Fibroblast of the aortic adventitia (primary cell): ENCODE measurements at places on chromosomes 6 and 20. TPM values are rescaled to one million over a fixed set of nuclear protein-coding genes. Genes with fewer than 3 reads are reported as not detected.

The MATN4 gene
- total RNA-seq = not detected in 2 replicates

The NHLRC1 gene
- total RNA-seq = 2.1 and 3.0 TPM in 2 replicates

The BPIFB2 gene
- not detected in 2 replicates for total RNA-seq

The TTBK1 gene
- total RNA-seq = not detected in 2 replicates

The MUC22 gene
- total RNA-seq = not detected in 2 replicates

The C20orf96 gene
- 0.98 and 2.4 TPM in 2 replicates for total RNA-seq

The SALL4 gene
- total RNA-seq = 0.36 and 4.1 TPM in 2 replicates

The CD83 gene
- total RNA-seq = 1.4 and 2.9 TPM in 2 replicates

The OLIG3 gene
- total RNA-seq = 0.74 TPM in 1 of 2 replicates, not detected in the other

The WFDC6 gene
- not detected in 2 replicates for total RNA-seq

The PNLDC1 gene
- total RNA-seq = not detected in 2 replicates

The PACRG gene
- total RNA-seq = 0.63 and 2.9 TPM in 2 replicates

The SLC35F1 gene
- total RNA-seq = not detected in 2 replicates

The TGM3 gene
- total RNA-seq = 0.08 TPM in 1 of 2 replicates, not detected in the other

The STX16 gene
- total RNA-seq = 25.5 and 26.5 TPM in 2 replicates

The CST5 gene
- total RNA-seq = not detected in 2 replicates

The FRK gene
- total RNA-seq = 2.0 TPM in 2 replicates

The DDX27 gene
- total RNA-seq = 29.3 and 42.8 TPM in 2 replicates
